ENCODE measurements at places on chromosomes 11 and 22. TPM values are rescaled to one million over a fixed set of nuclear protein-coding genes. Genes with fewer than 3 reads are reported as not detected.

The UBQLN3 gene
- not detected for total RNA-seq

The WNT11 gene
- not detected for total RNA-seq

The GGTLC3 gene
- not detected for total RNA-seq

The CASP5 gene
- not detected for total RNA-seq

The OR2AT4 gene
- total RNA-seq = not detected

The ACRV1 gene
- total RNA-seq = not detected

The SCT gene
- total RNA-seq = 1.8 TPM

DNA sequence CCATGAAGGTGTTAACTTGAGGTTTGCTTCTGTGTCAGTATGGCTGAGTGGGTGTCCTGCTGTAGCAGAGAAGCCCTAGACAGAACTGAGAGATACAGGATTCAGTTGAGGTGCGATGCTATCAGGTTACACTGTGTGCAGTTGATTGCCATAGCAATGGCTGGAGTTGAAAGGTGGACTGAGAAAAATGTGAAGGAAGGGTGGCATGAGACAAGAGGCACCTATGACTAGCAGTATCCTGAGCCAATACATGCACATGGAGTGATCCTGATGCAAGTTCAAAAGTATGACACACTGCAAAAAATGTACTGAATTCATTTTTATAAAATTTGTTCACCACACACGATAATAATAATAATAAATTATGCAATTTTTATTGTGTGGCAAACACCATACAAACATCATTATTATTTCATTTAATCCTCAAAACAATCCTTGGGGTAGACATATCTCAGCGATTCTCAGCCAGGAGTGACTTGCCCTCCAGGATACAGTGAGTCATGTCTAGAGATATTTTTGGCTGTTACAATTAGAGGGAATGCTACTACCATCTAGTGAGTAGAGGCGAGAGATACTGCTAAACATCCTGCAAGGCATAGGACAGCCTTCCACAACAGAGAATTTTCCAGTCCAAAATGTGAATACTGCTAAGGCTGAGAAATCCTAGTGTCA is 3.9 kb upstream of the PIWIL4 start:
- H3K36me3 ChIP-seq = no peaks in the 10 kb centered on the region
- no peaks in the 10 kb centered on the region for H3K4me1 ChIP-seq
- H3K4me3 ChIP-seq = no peak overlapping the region
- H3K27me3 ChIP-seq = no peaks in the 10 kb centered on the region
- DNase-seq = no peak
- H3K27ac ChIP-seq = no peak overlapping the region

GRCh38 chr11:33195462-33196173 is 34.3 kb upstream of the CSTF3 start:
- no peak for DNase-seq
- H3K4me1 ChIP-seq = no peaks in the 10 kb centered on the region
- no peak overlapping the region for H3K27ac ChIP-seq

- H3K4me1 ChIP-seq = no peaks in the 10 kb centered on the region
- no peaks in the 10 kb centered on the region for H3K36me3 ChIP-seq
- no peak overlapping the region for H3K27ac ChIP-seq
- no peak for DNase-seq
Observed at GRCh38 chr11:15903246-15903645, 453.1 kb downstream of the SOX6 start.

GRCh38 chr11:95228081-95228749 is 2.8 kb downstream of the SESN3 start:
- H3K27me3 ChIP-seq = no peaks in the 10 kb centered on the region
- H3K4me3 ChIP-seq = peak overlapping the region; percentile 54
- no peak overlapping the region for H3K27ac ChIP-seq
- no peaks in the 10 kb centered on the region for H3K4me1 ChIP-seq
- DNase-seq = no peak

DNA sequence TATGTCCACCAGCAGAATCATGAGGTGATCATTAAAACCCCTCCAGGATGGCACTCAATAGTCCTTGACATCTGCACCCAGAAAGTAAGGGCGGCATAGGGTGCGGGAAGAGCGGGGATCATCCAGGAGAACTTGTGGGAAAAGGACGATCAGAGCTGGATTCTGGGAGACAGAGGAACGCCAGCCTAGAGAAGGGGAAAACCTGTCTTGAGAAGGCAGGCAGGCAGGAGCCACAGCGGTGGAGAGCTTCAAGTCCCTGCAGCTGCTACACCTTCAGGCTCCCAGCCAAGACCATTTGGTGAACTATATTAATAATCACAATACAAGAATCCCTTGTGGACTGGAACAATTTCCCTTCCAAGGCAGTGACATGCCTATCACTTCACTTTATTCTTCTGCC is 134.3 kb downstream of the BUD13 start:
- no peak overlapping the region for H3K27ac ChIP-seq
- H3K4me3 ChIP-seq = no peak overlapping the region
- H3K27me3 ChIP-seq = no peaks in the 10 kb centered on the region
- H3K4me1 ChIP-seq = no peaks in the 10 kb centered on the region
- no peaks in the 10 kb centered on the region for H3K36me3 ChIP-seq
- DNase-seq = no peak

DNA sequence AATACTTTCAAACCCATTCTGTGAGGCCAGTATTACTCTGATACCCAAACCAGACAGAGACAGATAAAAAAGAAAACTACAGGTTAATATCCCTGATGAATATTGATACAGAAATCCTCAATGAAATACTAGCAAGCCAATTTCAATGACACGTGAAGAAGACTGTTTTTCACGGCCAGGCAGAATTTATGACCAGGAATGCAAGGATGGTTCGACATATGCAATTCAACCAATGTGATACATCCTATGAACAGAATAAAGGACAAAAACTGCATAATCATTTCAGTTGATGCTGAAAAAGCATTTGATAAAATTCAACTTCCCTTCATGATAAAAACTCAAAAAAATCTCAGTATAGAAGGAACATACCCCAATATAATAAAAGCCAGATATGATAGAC is 44.5 kb downstream of the SLC22A24 start:
- H3K36me3 ChIP-seq = no peaks in the 10 kb centered on the region
- no peak overlapping the region for H3K27ac ChIP-seq
- no peak overlapping the region for H3K4me3 ChIP-seq
- H3K27me3 ChIP-seq = no peaks in the 10 kb centered on the region

DNA sequence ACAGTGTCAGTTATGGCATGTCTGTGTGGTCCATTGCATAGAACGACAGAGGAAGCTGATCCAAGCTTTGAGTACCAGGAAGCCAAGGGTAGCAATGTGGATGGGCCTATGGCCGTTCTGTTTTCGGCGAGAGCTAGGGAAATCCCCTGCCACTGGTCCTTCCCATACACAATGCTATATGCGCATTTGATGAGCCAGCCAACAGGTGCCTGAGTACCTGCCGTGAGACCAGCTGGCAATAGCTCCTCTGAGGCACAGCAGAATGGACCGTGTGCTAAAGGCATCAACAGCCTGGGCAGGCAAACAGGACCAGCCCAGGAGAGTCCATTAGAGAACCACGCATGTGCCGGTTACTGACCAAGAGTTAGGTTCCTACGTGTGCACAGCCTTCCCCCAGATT is 753.0 kb downstream of the NTM start:
- DNase-seq = peak; percentile 46
- no peak overlapping the region for H3K4me3 ChIP-seq

DNA sequence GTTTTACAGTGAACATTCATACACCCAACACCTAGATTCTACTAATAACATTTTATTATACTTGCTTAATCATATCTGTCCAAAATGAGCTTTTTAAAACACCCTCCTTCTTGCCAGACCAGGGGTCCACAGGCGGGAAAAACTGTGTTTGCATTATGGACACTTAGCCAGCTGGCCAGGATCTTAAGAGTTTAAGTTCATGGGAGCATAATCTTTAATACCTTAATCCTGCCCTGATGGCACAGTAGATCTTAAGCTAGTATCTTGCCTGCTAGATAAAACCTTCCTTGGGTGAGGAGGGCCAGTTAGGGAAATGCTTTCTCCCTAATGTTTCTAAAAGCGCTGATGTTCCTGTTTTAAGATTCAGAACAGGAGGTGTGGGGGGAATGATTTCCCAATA is 13.1 kb upstream of the CCDC134 start:
- H3K27me3 ChIP-seq = no peaks in the 10 kb centered on the region
- H3K27ac ChIP-seq = no peak overlapping the region
- H3K4me1 ChIP-seq = no peaks in the 10 kb centered on the region
- H3K4me3 ChIP-seq = no peak overlapping the region

DNA sequence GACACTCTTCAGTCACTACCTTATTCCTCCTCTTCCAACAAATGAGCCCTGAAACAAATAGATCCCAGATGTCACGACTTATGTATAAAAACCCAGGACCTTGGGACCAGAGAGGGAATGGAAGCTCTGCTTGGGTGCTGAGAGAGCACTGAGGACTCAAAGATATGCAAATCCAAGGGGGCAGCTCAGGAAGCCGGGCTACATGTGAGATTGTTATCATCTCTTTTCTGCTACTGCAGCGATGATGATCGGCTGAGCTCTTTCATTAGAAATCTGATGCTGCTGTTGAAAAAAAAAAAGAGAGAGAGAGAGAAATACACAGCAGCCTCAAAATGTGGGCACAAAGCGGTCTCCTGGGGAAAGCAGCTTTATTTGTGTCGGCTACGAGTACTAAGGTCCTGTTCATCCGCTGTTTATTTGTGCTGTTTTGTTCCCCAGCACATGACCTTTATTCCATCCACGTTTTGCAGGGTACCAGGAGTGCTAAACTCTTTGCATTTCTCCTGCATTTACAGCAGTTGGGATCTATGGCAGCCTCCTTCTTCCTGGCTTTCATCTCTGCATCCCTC is 120.2 kb downstream of the TRIM29 start:
- peaks cover 9% of the 10 kb centered on the region for H3K4me1 ChIP-seq
- no peaks in the 10 kb centered on the region for H3K27me3 ChIP-seq
- no peaks in the 10 kb centered on the region for H3K36me3 ChIP-seq

GRCh38 chr11:122910775-122911174 is 28.2 kb downstream of the JHY start:
- no peaks in the 10 kb centered on the region for H3K4me1 ChIP-seq
- no peaks in the 10 kb centered on the region for H3K36me3 ChIP-seq
- no peak for DNase-seq
- H3K4me3 ChIP-seq = no peak overlapping the region

GRCh38 chr11:24773322-24773721 is 276.5 kb downstream of the LUZP2 start:
- DNase-seq = no peak
- H3K36me3 ChIP-seq = no peaks in the 10 kb centered on the region
- no peak overlapping the region for H3K4me3 ChIP-seq
- H3K4me1 ChIP-seq = no peaks in the 10 kb centered on the region
- no peak overlapping the region for H3K27ac ChIP-seq

- peaks cover 16% of the 10 kb centered on the region for H3K36me3 ChIP-seq
- DNase-seq = no peak
- H3K4me3 ChIP-seq = no peak overlapping the region
- H3K27me3 ChIP-seq = no peaks in the 10 kb centered on the region
- H3K27ac ChIP-seq = no peak overlapping the region
Observed at GRCh38 chr11:129930296-129930695, 34.9 kb upstream of the NFRKB start.

DNA sequence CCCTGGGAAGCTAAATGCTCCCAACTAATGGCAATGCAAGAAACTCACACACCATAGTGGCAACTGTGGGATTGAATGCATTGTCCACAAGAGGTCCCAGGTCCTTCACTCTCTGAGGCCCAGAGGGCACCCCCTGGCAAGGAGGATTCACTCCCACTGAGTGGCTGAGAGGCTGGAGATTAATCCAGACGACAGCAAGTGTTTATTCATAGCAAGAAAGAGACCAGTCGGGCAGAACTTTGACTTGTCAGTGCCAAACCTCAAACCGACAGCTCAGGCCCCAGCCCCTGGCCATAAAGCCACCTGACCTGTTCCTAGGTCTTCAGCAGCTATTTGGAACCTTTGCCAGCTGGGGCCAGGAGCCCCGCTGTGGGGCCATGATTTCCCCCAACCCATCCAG is 54.5 kb upstream of the MPEG1 start:
- no peaks in the 10 kb centered on the region for H3K27me3 ChIP-seq
- H3K36me3 ChIP-seq = no peaks in the 10 kb centered on the region
- no peak overlapping the region for H3K4me3 ChIP-seq
- DNase-seq = no peak

GRCh38 chr11:78261367-78261766 is 72.6 kb downstream of the USP35 start:
- no peak for DNase-seq
- no peak overlapping the region for H3K4me3 ChIP-seq
- H3K4me1 ChIP-seq = peaks cover 2% of the 10 kb centered on the region
- H3K36me3 ChIP-seq = no peaks in the 10 kb centered on the region

DNA sequence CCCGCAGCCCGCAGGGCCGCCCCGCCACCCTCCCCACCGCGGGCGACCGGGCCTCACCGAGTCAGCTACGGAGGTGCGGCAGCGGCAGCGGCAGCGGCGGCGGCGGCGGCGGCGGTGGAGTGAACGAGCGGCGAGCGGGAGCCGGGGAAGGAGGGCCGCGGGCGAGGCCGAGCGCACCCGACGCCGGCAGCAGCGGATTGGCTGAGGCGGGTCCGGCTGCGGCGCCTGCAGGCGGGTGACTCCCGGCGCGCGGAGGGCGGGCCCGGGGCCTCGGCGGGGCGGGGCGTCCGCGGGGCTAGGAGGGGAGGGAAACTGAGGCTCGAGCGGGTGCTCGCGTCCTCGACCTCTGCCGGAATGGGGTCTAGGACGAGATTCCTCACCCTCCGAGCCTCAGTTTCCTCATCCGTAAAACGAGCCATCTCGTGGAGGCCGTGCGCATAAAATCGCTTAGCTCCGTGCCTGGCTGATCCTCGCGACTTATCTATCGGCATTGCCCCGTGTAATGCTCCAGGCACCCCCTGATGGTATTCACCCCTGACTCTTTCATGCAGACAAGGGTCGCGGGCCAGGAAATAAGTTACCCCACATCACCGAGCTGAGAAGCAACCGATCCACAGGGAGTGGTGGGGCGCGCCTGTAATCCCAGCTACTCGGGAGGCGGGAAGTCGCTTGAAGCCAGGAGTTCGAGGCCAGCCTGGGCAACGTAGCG is at the start of gene CPT1A:
CPT1A (minus strand) TSS at position 199 of the 709 bp plus-strand sequence. CDS start 26,442 bp downstream, outside the sequence.
- H3K27ac ChIP-seq = no peak within 1 kb of the TSS
- H3K27me3 ChIP-seq = peaks cover 26% of the 10 kb centered on the region
- peak within 1 kb of the TSS; percentile 71 for H3K4me3 ChIP-seq

- peak; percentile 44 for DNase-seq
- H3K36me3 ChIP-seq = no peaks in the 10 kb centered on the region
- H3K27ac ChIP-seq = no peak overlapping the region
- no peak overlapping the region for H3K4me3 ChIP-seq
- H3K27me3 ChIP-seq = no peaks in the 10 kb centered on the region
- no peaks in the 10 kb centered on the region for H3K4me1 ChIP-seq
Observed at GRCh38 chr11:120815319-120816100, 208.4 kb upstream of the TBCEL start.

GRCh38 chr11:71999362-71999761 is 653 bp downstream of the IL18BP start:
- H3K27me3 ChIP-seq = no peaks in the 10 kb centered on the region
- H3K4me1 ChIP-seq = no peaks in the 10 kb centered on the region
- H3K4me3 ChIP-seq = no peak overlapping the region
- no peak for DNase-seq
- peaks cover 23% of the 10 kb centered on the region for H3K36me3 ChIP-seq
- H3K27ac ChIP-seq = no peak overlapping the region

- no peak for DNase-seq
- no peak overlapping the region for H3K27ac ChIP-seq
- no peaks in the 10 kb centered on the region for H3K27me3 ChIP-seq
- peaks cover 21% of the 10 kb centered on the region for H3K4me1 ChIP-seq
- no peaks in the 10 kb centered on the region for H3K36me3 ChIP-seq
Observed at GRCh38 chr11:12704049-12704448, 29.8 kb downstream of the TEAD1 start.

Measured in H9 (cell line).